ENCODE measurements at places on chromosomes 11 and 22.

GRCh38 chr22:31605851-31606585 is 56.0 kb downstream of the PISD start:
- no peak for DNase-seq

- no peak for DNase-seq
These were observed 26.3 kb downstream of the SYTL2 start for GRCh38 chr11:85784480-85785265.

DNA sequence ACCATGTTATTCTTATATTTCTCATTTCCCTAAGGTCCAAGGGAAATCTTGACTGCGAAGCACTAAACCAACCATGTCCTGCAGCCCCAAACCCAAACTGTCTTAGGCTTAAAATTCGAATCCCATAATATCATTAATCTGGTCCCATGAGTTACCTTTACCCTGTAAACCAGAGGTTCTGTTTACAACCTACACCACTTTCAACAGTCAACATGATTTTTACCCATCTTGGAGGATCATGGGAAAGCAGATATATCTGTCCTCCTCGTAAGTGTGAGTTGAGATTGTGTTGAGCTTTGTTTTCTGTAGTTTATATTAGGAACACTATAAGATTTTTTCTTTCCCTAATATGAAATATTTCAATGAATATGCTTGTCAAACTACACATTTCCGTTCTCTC is 6.4 kb downstream of the PRPF19 start:
- DNase-seq = no peak

GRCh38 chr22:22362936-22363335 is 118.3 kb downstream of the VPREB1 start:
- DNase-seq = no peak

DNA sequence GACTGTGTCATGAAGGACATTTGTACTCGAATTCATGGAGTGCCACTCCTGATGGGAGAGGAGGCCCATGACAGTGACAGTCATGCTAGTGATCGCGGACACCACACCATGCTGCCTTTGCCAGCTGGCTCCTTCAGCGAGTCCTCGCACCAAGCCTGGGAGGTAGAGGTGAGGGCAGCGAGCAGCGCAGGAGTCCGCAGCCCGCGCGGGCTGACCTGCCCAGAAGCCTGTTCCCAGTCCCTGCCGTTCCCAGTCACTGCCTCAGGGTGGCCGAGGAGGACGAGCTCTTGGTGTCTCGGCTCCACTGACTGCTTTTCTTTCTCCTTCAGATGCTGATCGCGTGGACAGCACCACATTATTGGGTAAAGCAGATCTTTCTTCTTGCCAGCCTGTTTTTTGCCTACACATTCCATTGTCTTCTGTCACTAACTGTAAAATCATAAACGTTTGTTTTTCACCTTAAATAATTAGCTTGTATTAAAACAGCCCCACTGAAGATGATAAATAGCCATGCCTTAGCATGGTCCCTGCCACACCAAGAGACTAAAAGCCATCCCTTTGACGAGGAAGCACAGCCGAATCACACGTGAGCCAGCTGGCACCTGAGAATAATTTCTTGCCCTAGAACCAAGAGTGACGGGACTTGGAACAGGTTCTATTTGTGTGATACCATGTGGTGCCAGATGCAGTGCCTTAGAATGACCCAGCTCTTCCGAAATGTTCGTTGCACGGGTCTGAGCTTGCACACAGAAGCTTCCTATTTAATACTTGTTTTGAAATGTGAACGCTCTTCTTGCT is 25.5 kb downstream of the FAM118A start:
- DNase-seq = no peak

- DNase-seq = no peak
These were observed 1.9 kb upstream of the IFITM10 start for GRCh38 chr11:1751999-1752906.

DNA sequence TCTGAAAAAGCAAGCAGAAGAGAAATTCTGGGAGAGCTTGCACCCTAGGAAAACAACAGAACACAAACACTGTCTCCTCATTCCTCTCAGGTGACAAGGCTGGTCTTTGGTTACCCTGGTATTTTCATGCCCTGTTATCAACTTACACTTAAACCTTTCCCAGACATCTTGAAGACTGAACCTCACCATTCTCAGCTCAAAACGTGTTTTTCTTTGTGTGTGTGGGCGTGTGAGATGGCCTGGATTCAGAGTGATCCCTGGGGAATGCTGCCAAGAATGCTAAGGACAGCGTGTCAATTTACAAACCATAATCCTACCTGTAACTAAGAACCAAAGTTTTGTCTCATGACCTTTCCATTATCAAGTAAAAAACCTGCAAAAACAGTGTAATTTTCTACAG is 33.3 kb downstream of the ELF5 start:
- DNase-seq = no peak

DNA sequence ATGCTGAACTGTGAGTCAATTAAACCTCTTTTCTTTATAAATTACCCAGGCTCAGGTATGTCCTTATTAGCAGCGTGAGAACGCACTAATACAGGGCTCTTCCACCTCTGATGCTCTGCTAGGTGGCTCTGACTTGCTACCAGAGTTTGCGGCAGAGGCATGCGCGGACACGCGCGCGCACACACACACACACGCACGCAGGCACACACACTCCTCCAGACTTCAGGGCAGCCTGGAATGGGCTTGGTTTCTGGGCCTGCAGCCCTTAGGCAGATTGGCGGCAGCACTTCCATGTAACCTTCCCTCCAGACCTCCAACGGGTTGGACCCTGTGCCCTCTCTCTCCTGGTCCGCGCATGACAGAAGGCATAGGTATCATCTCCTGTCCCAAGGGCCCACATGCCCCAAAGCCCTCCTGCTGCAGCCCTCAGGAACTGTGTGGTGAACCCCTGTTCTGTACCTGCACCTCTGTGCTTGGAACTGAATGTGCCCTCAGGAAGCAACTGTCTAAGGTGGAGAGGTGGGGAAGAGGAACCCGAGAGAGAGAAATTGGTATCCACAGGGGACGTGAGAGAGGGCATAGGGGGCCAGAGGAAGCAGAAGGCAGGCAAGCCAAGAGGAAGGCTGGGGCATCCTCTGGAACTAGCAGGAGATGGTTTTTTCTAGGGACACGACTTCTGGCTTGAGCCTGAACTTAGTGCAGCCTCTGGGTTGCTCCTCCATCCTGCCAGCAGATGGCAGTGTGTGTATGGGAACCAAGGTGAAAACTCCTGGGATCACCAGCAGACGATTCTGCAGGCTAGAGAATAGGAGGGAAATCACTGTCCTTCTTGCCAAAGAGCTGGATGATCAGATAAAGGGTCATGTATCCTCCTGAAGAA is 23.4 kb upstream of the RIC3 start:
- no peak for DNase-seq

DNA sequence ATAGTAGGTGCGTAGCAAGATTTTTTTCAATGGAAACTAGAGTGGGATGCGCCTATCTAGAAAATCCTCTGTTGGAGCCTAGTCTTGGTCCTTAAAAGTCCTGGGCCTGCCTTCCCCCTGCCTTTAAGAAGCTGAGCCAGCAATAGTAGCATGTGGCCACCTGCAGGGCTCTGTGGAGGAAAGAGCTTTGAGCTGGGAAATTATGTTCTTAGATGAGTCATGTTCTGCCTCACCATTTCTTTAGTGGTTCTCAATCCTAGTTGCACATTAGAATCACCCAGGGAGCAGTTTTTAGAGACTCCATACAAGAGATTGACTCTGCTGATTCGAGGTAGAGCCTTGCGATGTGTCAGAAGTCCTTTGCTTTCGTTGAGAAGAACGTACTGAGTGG is 133.5 kb downstream of the COMMD9 start:
- no peak for DNase-seq

DNA sequence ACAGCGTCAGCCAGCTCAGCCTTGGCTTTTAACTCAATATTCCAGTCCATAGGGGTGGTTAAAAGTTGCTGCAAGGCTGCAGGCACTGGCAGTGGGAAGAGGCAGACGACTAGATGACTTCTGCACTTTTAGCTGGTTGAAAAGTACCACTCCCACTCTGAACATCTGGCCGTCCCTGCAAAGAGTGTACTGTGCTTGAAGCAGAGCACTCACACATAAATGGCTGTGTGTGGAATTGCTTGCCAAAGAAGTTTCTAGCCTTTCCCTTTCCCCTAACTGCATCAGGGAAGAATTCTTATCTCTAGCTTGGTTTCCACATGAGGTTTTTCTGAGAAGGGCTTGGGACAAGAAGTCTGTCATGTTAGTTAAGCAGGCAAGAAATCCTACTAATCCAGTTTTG is 5.1 kb upstream of the PHLDB1 start:
- no peak for DNase-seq

DNA sequence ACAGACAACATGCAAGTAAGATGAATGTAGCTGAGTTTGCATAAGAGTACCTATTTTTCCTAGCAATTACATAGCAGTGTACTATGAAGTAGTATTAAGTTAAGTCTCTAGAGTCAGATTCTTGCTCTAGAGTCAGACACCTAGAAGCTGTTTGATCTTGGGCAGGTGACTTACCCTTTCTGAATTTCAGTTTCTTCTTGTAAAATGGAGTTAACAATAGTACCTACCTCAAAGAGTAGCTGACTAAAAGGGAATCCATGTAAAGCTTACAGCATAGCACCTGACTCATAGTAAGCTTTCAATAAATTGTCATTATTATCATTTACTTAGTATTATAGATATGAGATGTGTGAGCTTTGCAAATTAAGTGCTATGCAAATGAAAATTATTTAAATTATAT is 47.8 kb upstream of the PTPRJ start:
- DNase-seq = no peak

- DNase-seq = no peak
These were observed 35.5 kb upstream of the TTC12 start for GRCh38 chr11:113278925-113279324.

- DNase-seq = no peak
These were observed 354.9 kb downstream of the JRKL start for GRCh38 chr11:96744697-96745096.

DNA sequence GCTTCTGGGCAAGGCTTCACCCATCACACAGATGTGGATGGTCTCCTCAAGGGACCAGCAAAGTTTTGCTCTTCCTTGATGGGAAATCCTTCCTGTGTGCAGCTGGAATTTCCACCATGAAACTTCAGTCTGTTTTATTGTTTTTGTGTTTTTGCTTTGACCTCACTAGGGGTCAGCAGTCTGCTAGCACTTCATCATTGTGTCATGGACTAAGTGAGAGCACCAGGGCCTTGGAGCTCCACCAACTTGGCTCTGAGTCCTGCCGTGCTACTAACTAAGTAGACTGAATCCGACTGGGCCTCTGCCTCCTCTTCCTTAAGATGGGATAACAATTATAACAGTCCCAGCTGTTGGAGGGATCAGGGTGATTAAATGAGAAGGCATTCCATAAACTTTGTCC is 305.8 kb upstream of the NCAM1 start:
- no peak for DNase-seq

DNA sequence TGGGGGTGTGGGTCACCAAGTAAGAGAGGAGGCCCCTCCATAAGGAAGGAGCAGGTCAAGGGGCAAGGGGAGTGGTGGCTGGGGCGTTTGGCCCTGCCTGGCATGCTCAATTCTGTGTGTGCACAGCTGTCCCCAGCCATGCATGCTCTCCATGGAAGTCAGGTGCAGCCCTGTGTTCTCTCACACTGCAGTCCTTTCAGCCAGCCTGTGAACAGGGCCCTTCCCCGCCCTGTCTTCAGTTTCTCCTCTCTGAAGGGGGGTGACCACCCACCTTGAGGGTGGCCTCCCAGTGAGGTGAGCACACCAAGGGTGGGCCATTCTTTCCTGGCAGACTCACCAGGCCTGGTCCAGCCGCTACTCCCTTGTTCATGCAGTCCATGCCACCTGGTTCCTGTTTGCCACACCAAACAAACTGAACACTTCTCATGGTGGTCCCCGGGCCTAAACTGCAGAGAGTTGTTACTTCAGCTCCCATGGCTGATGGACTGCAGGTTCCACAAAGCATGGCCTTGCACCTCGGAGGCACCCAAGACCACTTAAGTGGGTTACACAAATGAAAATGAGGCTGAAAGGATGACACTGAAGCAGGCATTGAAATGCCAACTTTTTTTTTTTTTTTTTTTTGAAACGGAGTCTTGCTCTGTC is 1.7 kb upstream of the CHCHD10 start:
- no peak for DNase-seq

GRCh38 chr22:43004362-43005035 is 10.4 kb downstream of the PACSIN2 start:
- DNase-seq = no peak

DNA sequence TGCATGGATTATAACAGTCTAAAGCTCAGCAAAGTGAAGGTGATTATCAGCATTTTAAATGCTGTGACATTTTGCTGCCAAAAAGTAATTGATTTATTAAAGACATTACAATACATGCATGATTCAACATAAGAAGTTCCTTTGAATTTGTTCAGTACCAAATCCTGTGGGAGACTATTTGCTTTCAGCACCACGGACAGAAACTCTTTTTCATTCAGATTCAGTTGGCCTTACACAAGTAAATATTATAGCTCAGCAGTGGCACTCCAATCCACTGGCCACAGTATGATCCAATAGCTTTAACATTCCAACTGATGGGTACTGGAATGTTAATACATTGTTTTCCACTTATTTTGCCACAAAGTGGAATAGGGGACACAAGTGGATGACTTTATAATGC is 806.7 kb downstream of the NTM start:
- no peak for DNase-seq

DNA sequence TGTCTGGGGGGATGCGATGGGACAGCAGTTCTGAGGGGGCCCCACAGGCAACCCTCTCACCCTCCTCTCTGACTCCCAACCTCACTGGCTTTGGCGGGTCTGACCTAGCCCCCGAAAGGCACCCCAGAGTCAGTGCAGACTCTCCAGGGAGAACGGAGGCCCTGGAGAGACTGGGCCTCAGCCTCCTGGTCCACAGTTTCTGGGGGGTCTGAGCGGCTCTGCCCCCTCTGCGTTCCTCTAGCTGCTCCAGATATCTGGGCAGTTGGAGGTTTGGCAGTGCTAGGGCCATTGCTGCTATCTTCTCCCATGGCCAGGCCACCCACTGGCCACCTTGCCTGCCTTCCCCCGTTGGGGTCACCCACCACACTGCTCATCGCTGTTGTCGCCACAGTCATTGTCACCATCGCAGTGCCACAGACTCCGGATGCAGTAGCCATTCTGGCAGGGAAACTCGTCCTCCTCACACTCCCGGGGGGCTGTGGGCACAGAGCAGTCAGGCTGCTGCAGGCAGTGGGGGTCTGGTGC is 18.8 kb downstream of the LRP4 start:
- no peak for DNase-seq

- no peak for DNase-seq
These were observed 5.9 kb upstream of the CAT start for GRCh38 chr11:34432822-34433221.

- no peak for DNase-seq
These were observed 54.4 kb downstream of the RRAS2 start for GRCh38 chr11:14304601-14305000.

- no peak for DNase-seq
These were observed 56.4 kb downstream of the SMIM38 start for GRCh38 chr11:69211920-69212797.

GRCh38 chr11:67465189-67465510 is 3.9 kb downstream of the TMEM134 start:
- no peak for DNase-seq

GRCh38 chr11:84899134-84899533 is 728.0 kb downstream of the DLG2 start:
- no peak for DNase-seq

- DNase-seq = no peak
These were observed 92.7 kb downstream of the ETS1 start for GRCh38 chr11:128494418-128495332.
